ENCODE measurements at places on chromosomes 1 and 21. TPM values are rescaled to one million over a fixed set of nuclear protein-coding genes. Genes with fewer than 3 reads are reported as not detected.

Gene SLC44A5
- 53.0 TPM for polyA plus RNA-seq

Gene BMP8B
- polyA plus RNA-seq: 0.04 TPM

Gene FAM167B
- not detected for polyA plus RNA-seq

Gene MASP2
- not detected for polyA plus RNA-seq

Gene SV2A
- 95.3 TPM for polyA plus RNA-seq

Gene MCOLN3
- polyA plus RNA-seq: 0.20 TPM

Gene CELA3B
- not detected for polyA plus RNA-seq

Gene LYPD8
- polyA plus RNA-seq: not detected

Gene ATAD3C
- polyA plus RNA-seq: not detected

Gene KRTAP6-2
- polyA plus RNA-seq: not detected

Gene PCBP3
- polyA plus RNA-seq: 1.7 TPM

Gene COL8A2
- 0.98 TPM for polyA plus RNA-seq

Gene CD101
- polyA plus RNA-seq: 1.4 TPM

Gene CHI3L2
- polyA plus RNA-seq: not detected

Gene NOS1AP
- polyA plus RNA-seq: 5.3 TPM

Gene RPTN
- polyA plus RNA-seq: not detected

Gene PLA2G2D
- polyA plus RNA-seq: not detected

Gene CALML6
- not detected for polyA plus RNA-seq

Gene OLIG2
- 0.84 TPM for polyA plus RNA-seq

Gene C1orf185
- not detected for polyA plus RNA-seq

Gene TFAP2E
- polyA plus RNA-seq: 7.6 TPM

Gene DTL
- polyA plus RNA-seq: 1.1 TPM

Gene POGZ
- 60.8 TPM for polyA plus RNA-seq

Gene DIRAS3
- polyA plus RNA-seq: 8.0 TPM

Gene APOBEC4
- polyA plus RNA-seq: not detected

Gene GBP6
- not detected for polyA plus RNA-seq

Gene ZNF593OS
- polyA plus RNA-seq: not detected

Gene PCP4
- 10.1 TPM for polyA plus RNA-seq

Gene HSPA6
- polyA plus RNA-seq: 2.6 TPM

Gene GJA9
- not detected for polyA plus RNA-seq

Gene THEM5
- not detected for polyA plus RNA-seq

Gene KRTAP19-3
- not detected for polyA plus RNA-seq

Gene STIL
- 1.5 TPM for polyA plus RNA-seq

Gene LY9
- polyA plus RNA-seq: not detected

Gene MROH9
- polyA plus RNA-seq: not detected

Gene CDC42
- polyA plus RNA-seq: 805 TPM

Gene MAD2L2
- polyA plus RNA-seq: 182 TPM

Gene TRIM45
- polyA plus RNA-seq: 4.6 TPM

Measured in neural cell (in vitro differentiated cells).